ENCODE measurements at places on chromosomes 12 and 14. TPM values are rescaled to one million over a fixed set of nuclear protein-coding genes. Genes with fewer than 3 reads are reported as not detected.

DNA sequence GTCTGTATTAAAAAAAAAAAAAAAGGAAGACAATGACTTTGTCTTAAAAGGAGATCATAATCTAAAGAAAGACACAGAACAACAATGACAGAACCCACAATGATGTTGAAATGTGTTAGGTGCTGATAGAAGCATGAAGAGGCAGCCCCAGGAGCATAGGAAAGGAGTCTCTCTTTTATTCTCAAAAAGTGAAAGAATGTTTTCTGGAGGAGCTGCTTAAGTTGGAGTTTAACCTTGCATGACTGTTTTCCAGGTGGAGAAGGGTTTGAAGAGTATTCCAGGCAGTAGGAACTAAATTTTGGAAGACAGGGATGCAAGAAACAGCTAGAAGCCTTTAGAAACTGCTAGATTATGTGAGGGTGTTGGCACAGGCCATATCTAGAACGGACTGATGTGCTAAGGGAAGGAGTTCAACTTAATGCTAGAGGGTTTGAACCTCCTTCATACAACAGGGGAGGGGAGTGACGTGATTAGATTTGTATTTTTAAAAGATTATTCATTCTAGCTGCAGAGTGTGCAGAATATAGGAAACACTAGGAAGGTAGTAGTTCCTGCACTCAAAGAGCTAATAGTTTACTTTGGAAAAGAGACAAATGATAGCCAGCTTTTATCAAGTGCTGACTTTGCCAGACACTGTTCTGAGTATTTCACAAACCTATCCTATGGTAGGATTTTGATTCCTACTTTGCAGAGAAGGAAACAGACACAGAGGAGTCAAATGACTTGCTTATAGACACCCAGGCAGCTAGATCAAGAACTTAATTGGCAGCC, 4.6 kb upstream of the RPL6 start:
- no peaks in the 10 kb centered on the region for H3K27me3 ChIP-seq
- no peak overlapping the region for H3K4me3 ChIP-seq
- H3K36me3 ChIP-seq: no peaks in the 10 kb centered on the region
- H3K4me1 ChIP-seq: no peaks in the 10 kb centered on the region
- no peak for DNase-seq

- H3K4me1 ChIP-seq: peaks cover 4% of the 10 kb centered on the region
- no peak overlapping the region for H3K27ac ChIP-seq
- no peaks in the 10 kb centered on the region for H3K36me3 ChIP-seq
Observed at GRCh38 chr12:124867401-124867930, 3.8 kb upstream of the SCARB1 start.

DNA sequence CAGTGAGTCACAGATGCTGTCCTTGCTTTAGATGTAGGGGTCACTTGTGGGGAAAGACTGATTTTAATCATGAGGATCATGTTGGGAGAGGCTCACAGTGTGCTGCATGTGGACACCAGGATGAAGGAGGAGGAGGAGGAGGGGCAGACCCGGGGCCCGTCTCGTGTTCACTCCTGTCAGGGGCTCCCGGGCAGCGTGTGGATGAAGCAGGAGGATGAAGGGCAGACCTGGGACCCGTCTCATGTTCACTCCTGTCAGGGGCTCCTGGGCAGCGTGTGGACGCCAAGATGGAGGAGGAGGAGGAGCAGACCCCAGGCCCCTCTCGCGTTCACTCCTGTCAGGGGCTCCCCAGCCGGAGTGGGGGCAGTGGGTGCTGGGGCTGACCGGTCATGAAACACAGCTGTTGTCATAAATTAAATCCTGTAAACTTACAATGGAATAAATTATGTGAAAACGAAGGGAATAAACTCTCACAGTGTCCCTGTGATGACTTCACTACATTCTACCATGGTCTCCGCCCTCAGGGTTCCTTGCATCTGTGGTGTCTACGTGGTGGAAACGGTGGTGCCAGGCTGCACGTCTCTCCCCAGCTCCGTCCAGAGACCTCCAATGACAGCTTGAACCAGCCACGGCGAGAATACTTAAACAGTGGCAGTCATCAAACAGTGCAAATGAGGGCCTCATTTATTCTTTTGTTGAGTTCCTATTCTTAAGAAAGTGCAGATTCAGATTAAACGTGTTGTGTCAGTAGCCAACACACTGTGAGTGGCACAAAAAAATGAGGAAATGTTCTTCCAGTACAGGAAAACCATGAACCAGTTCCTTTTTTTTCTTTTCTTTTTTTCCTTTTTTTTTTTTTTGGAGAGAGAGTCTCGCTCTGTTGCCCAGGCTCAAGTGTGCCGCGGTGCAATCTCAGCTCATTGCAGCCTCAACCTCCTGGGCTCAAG, 37.7 kb upstream of the SFSWAP start:
- no peak overlapping the region for H3K27ac ChIP-seq
- H3K4me3 ChIP-seq: no peak overlapping the region
- no peaks in the 10 kb centered on the region for H3K36me3 ChIP-seq
- H3K27me3 ChIP-seq: no peaks in the 10 kb centered on the region
- peak; percentile 9 for DNase-seq

- no peaks in the 10 kb centered on the region for H3K27me3 ChIP-seq
- H3K27ac ChIP-seq: no peak overlapping the region
- no peak for DNase-seq
- no peak overlapping the region for H3K4me3 ChIP-seq
- no peaks in the 10 kb centered on the region for H3K36me3 ChIP-seq
- H3K4me1 ChIP-seq: peaks cover 19% of the 10 kb centered on the region
Observed at GRCh38 chr12:53376747-53377146, 3.2 kb upstream of the SP1 start.

- no peaks in the 10 kb centered on the region for H3K27me3 ChIP-seq
- no peaks in the 10 kb centered on the region for H3K36me3 ChIP-seq
- H3K4me1 ChIP-seq: peaks cover 8% of the 10 kb centered on the region
- peak overlapping the region; percentile 79 for H3K27ac ChIP-seq
- no peak overlapping the region for H3K4me3 ChIP-seq
Observed at GRCh38 chr14:49975799-49976198, 82.9 kb downstream of the ARF6 start.

- DNase-seq: no peak
- H3K27ac ChIP-seq: no peak overlapping the region
- H3K36me3 ChIP-seq: no peaks in the 10 kb centered on the region
- no peaks in the 10 kb centered on the region for H3K27me3 ChIP-seq
- no peak overlapping the region for H3K4me3 ChIP-seq
- no peaks in the 10 kb centered on the region for H3K4me1 ChIP-seq
Observed at GRCh38 chr14:96050482-96050881, 11.3 kb downstream of the C14orf132 start.

GRCh38 chr12:6540181-6540877, 6.0 kb downstream of the GAPDH start:
- H3K36me3 ChIP-seq: peaks cover 32% of the 10 kb centered on the region
- H3K27ac ChIP-seq: no peak overlapping the region
- H3K4me3 ChIP-seq: no peak overlapping the region
- H3K27me3 ChIP-seq: no peaks in the 10 kb centered on the region

DNA sequence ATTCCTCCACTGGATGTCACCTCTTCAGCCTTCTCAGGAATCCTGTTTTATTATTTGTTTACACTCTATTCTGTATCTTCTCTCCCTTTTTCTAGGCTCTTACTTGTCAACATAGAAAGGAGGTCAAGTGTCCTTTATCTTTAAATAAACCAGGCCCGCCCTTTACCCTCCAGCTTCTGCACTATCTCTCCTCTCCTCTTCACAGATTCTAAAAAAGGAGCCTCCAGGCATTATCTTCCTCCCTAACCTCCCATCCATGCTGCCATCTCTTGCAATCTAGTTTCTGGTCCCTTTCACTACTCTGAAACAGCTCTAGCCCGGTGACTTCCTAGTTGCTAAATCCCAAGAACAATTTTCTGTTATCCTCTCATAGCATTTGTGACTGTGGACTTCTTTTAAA, 24.1 kb upstream of the ARID2 start:
- no peak overlapping the region for H3K27ac ChIP-seq
- DNase-seq: no peak
- no peak overlapping the region for H3K4me3 ChIP-seq

GRCh38 chr12:111570084-111570961, 28.8 kb downstream of the ATXN2 start:
- H3K27me3 ChIP-seq: no peaks in the 10 kb centered on the region
- H3K4me1 ChIP-seq: peaks cover 5% of the 10 kb centered on the region
- no peak overlapping the region for H3K27ac ChIP-seq
- H3K4me3 ChIP-seq: no peak overlapping the region
- no peak for DNase-seq
- H3K36me3 ChIP-seq: no peaks in the 10 kb centered on the region

DNA sequence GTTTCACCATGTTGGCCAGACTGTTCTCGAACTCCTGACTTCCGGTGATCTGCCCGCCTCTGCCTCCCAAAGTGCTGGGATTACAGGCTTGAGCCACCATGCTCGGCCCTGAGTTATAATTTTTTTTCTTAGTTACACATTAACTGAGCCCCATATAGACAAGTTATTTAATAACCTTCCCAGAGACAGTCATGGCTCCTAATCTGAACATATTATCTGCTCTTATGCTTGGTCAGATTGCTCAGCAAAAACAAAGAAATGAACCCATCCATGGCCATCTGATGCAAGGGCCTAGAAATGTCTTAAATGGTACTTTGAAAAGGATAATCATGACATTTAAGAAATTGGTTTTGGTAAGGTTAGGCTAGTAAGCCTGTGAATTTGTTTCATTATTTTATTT, 13.0 kb downstream of the SAMD15 start:
- H3K27ac ChIP-seq: no peak overlapping the region
- no peak overlapping the region for H3K4me3 ChIP-seq
- no peak for DNase-seq
- H3K4me1 ChIP-seq: no peaks in the 10 kb centered on the region
- no peaks in the 10 kb centered on the region for H3K36me3 ChIP-seq

DNA sequence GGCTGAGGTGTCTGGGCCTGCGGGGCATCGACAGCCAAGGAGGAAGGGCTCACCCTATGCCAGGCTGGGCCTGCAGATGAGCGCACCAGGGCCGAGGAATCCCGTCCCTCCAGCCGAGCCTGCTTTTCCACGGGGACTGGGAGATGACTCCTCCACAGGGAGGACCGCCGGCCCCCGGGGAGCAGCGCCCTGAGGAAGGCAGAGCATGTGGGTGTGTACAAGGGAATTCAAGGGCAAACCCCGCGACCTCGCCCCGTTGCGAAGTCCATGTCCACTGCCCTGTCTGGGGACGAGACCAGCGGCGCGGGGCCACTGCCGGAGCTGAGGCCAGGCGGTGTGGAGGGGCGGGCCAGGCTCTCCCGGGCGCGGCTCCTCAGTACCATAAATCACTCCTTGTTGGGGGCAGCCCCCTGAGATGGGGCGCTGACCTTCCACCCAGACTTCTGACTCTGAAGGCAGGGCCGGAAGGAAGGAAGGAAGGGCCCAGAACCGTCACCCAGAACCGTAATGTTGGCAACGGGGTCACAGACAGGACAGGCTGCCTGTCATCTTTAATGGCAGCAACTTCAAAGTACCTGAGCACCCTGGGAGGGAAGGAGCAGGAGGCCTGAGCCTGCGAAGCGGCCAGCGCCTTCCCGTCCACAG, 52.5 kb downstream of the RNF34 start:
- no peak overlapping the region for H3K27ac ChIP-seq
- H3K4me3 ChIP-seq: peak overlapping the region; percentile 6
- H3K36me3 ChIP-seq: no peaks in the 10 kb centered on the region
- peak; percentile 78 for DNase-seq
- H3K4me1 ChIP-seq: peaks cover 4% of the 10 kb centered on the region
- H3K27me3 ChIP-seq: no peaks in the 10 kb centered on the region

DNA sequence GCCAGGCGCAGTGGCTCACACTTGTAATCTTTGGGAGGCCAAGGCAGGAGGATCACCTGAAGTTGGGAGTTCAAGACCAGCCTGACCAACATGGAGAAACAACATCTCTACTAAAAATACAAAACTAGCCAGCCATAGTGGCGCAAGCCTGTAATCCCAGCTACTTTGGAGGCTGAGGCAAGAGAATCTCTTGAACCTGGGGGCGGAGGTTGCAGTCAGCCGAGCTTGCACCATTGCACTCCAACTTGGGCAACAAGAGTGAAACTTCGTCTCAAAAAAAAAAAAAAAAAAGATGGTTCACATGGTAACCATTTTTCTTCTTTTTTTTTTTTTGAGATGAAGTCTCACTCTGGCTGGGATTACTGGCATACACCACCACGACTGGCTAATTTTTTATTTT, 35.3 kb downstream of the SLC2A14 start:
- H3K36me3 ChIP-seq: no peaks in the 10 kb centered on the region
- H3K4me3 ChIP-seq: no peak overlapping the region
- no peak overlapping the region for H3K27ac ChIP-seq
- H3K4me1 ChIP-seq: no peaks in the 10 kb centered on the region

DNA sequence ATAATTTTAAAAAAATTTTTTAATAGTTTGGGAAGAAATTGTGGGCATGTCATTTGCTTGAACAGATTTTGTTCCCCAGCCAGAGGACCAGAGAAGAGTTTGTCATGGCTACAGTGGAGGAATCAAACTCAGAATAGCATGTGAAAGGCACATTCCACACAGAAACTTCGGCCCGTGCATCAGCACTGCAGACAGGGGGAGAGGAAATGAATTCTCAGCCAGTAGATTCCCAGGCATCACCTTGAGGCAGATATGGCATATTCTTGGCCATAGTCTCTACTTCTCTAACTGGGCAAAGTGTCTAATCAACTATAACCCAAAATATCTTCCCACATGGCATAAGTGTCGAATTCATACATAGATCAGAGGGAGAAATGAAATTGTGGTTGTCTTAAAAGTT, 153.3 kb downstream of the PRKCH start:
- no peak for DNase-seq
- no peaks in the 10 kb centered on the region for H3K27me3 ChIP-seq
- H3K27ac ChIP-seq: peak overlapping the region; percentile 68
- no peaks in the 10 kb centered on the region for H3K36me3 ChIP-seq

DNA sequence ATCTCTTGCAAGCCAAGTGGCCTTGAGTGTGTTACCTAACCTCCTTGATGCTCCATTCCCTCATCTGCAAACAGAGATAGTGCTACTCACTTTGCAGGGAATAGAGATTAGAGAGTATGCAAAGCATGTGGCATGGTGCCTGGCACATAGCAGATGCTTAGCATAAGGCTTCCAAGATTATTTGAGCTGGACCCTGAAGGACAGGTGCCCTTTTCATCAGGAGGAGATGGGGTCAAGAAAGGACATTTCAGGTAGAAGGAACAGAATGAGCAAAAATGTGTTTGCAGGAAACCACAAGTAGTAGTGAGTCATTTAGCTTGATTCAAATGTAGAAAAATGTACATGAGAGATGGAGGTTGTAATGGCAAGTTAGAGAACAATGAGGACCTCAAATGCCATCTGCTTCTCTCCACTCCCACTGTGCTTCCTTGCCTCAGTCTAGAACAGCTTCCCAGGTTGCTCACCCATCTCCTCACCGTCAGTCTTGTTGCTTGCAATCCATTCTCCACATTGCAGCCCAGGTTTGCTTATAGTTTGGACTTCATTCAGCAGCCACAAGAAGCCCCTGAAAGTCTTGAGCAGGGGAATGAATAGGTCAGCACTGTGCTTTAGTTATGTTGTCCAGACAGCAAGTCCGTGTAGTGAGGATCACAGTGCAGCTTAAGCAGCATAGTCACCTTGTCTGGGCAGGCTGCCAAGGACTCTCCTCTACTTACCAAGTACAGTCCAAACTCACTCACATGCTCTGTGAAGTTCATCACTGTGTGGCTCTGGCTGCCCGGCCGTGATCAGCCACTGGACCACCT, 536.3 kb upstream of the CCDC196 start:
- no peaks in the 10 kb centered on the region for H3K4me1 ChIP-seq
- DNase-seq: peak; percentile 83
- no peaks in the 10 kb centered on the region for H3K36me3 ChIP-seq
- H3K4me3 ChIP-seq: no peak overlapping the region
- H3K27ac ChIP-seq: no peak overlapping the region
- no peaks in the 10 kb centered on the region for H3K27me3 ChIP-seq

Gene GALNT6
- 16.8 TPM for total RNA-seq

Gene KRT73
- total RNA-seq: not detected

Gene MARCHF9
- 22.9 TPM for total RNA-seq

Gene SCNN1A
- 452 TPM for total RNA-seq

Gene AGAP2
- 3.7 TPM for total RNA-seq
